Activated CD4-positive, alpha-beta T cell treated with anti-CD3 and anti-CD28 coated beads, Interleukin-2, amount 10 ng/mL, durations not matched to agents 24 days and 14 days (primary cell): ENCODE measurements at places on chromosomes 6 and 20. TPM values are rescaled to one million over a fixed set of nuclear protein-coding genes. Genes with fewer than 3 reads are reported as not detected.

The ABRACL gene
- 131 and 134 TPM in 2 replicates for total RNA-seq

The GINS1 gene
- total RNA-seq, result 43.0 and 43.2 TPM in 2 replicates

The ENPP1 gene
- 0.58 and 0.66 TPM in 2 replicates for total RNA-seq

The KIF25 gene
- total RNA-seq, result not detected in 2 replicates

The MICB gene
- 32.8 and 35.5 TPM in 2 replicates for total RNA-seq

The C6orf132 gene
- 0.21 and 0.40 TPM in 2 replicates for total RNA-seq

The BPIFB1 gene
- total RNA-seq, result not detected in 2 replicates

The TSBP1 gene
- total RNA-seq, result not detected in 2 replicates

The HLA-DRB5 gene
- total RNA-seq, result 5.1 and 6.0 TPM in 2 replicates

The FKBP1C gene
- 3.5 and 3.6 TPM in 2 replicates for total RNA-seq

The TAGAP gene
- total RNA-seq, result 183 and 187 TPM in 2 replicates

The TUBB2B gene
- 0.12 TPM in 1 of 2 replicates, not detected in the other for total RNA-seq

The RNF5 gene
- total RNA-seq, result 59.9 and 62.6 TPM in 2 replicates

The MMP24 gene
- 0.05 TPM in 1 of 2 replicates, not detected in the other for total RNA-seq

The HTR1E gene
- total RNA-seq, result not detected in 2 replicates

The CTAGE9 gene
- not detected in 2 replicates for total RNA-seq
